Activated T-cell treated with anti-CD3 and anti-CD28 coated beads for 24 hours (primary cell): ENCODE measurements at places on chromosomes 6 and 20.

DNA sequence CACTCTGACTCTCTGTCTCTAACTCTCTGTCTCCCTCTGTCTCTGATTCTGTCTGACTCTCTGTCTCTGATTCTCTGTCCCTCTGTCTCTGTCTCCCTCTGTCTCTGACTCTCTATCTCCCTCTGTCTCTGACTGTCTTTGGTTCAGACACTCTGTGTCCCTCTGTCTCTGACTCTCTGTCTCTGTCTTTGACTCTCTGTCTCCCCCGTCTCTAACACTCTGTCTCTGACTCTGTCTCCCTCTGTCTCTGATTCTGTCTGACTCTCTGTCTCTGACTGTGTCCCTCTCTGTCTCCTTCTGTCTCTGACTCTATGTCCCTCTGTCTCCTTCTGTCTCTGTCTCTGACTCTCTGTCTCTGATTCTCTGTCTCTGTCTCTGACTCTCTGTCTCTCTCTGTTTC is 21.7 kb upstream of the NOL4L start:
- DNase-seq: no peak

DNA sequence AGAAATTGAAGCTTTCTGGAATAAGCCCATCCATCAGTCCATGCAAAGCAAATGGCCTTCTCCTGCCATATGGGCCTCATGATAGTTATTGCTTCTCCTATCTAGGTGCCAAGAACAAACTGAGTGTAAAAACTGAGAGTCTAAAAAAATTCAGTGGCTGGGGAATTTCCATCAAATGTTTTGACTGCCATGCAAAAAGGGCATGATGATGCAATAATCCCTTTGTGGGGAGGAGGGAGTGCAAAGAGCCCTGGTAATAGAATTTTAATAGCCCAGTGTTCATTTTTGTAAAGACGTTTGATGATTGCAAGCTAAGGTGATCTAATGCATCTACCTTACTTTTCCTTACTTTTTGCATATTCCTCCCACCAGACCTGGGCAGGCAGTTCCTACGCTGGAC is 683.7 kb downstream of the EPM2A start:
- DNase-seq: no peak

DNA sequence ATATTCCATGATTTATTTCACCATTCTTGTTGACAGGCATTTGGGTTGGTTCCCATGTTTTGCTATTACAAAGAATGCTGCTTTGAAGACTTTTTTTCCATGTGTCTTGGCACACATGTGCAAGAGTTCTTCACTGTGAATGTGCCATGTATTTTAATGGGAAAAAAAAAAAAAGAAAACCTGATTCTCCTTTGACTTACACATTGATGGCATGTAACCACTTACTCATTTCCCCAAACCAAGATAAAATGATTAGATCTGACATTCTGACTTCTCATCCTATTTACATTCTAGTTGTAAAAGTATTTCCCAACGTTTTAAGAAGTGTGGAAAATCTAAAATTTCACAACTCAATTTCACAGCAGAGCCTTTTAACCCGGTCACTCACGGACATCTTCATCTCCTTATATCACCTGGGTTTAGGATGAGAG is 4.4 kb downstream of the CAP2 start:
- DNase-seq: no peak

- no peak for DNase-seq
These were observed 198.5 kb downstream of the TBXT start for GRCh38 chr6:165969184-165969583.

DNA sequence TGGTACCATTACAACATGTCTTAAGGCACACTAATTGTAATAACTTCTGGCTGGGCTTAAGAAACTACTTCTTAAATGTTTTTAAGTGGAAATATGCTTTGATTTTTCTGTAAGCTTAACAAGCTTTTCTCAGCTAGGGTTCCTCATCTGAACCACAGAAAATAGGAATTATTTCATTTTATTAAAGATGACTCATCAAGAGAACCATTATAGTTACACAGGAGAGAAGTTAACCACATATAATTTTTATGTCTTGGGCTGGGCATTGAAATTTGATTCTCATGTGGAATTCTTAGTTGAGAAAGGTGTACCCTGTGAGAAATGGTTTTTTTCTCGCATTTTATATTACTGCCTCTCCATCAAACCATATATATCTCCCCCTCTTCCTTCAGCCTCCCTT is 75.1 kb downstream of the QKI start:
- no peak for DNase-seq

DNA sequence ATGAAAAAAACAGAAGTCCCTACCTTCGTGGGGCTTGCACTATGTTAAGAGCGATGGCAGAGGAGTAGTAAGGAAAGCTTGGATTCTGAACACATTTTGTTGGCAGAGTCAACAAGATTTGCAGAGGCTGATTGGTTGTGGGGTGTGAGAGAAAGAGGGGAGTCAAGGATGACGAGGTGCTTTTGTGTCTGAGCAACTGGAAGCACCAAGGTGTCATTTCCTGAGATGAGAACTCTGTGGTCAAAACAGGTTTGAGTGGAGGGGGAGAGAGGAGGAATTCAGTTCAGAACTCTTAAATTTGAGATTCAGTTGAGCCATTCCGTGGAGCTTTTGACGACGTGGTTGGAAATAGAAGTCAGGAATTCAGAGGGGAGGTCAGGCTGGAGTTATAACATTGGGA is 3.5 kb downstream of the OCSTAMP start:
- DNase-seq: no peak

- DNase-seq: no peak
These were observed 111.1 kb downstream of the AGPAT4 start for GRCh38 chr6:161162722-161163121.

GRCh38 chr20:7505835-7506221 is 434.4 kb downstream of the HAO1 start:
- no peak for DNase-seq
